ENCODE measurements at places on chromosomes 12 and 14.

DNA sequence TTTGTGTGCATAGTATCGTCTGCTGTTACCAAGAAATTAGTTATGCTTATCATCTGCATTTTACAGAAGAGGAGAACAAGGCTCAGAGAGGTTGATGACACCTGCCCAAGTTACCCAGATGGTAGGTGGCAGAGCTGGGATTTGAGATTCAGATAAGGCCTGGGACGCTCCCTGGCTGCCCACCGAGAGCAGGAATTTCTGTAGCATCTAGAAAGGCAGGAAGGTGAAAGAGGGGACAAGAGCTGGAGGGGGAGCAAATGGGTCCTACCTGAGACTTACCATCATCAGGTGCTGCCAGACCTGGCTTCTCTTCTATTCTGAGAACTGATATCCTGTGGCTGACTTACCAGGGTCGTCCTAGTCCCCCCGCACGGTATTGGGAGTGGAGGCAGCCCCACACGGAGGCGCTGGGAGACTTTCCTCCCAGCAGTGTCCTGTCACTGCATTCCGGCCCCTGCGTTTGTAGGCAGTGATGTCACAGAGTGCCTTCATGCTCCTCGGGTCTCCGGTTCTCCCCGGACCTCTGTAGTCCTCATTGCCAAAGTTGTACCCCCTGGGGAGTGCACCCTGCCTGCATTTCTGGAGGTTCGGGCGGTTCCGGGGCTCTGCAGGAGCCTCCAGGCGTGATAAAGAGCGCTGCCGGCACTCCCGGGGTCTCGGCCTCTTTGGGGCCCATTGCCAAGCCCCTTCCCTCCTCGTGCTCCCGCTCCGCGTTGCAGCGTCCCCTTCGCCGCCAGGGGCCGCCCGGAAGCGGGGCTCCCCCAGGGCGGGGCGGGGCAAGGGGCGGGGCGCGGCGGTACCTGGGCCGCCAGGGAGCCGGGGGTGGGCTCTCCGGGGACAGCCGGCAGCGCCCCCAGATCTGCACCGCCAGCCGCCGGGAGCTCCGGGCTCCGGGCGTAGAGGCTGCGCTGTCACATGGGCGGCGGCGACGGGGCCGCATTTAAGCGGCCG, at the start of gene CABP1:
CABP1 (plus strand) TSS at position 856 of the 951 bp plus-strand sequence; CDS start at position 916, 60 bp downstream.
- peak; percentile 71 for DNase-seq

GRCh38 chr14:38866461-38866860, 236.6 kb downstream of the SEC23A start:
- DNase-seq = no peak

DNA sequence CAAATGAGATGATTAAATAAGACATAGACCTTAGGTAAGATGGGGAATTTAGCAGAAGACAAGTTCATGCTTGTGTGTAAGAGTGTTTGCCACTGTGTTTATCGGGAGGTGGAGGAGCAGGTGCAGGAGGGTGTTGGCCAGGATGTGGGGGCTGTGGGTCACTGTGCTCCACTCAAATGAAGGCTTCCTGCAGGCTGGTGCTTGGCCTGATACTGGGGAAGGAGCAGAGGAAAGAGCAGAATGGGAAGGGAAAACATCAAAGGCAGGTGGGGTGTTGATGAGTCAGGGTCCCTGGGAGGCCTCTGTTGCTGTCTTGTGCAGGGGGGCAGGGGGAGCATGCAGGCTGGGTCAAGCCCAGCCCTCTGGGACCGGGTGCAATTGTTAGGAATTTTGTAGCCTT, 126.5 kb downstream of the TSPAN9 start:
- DNase-seq = no peak

DNA sequence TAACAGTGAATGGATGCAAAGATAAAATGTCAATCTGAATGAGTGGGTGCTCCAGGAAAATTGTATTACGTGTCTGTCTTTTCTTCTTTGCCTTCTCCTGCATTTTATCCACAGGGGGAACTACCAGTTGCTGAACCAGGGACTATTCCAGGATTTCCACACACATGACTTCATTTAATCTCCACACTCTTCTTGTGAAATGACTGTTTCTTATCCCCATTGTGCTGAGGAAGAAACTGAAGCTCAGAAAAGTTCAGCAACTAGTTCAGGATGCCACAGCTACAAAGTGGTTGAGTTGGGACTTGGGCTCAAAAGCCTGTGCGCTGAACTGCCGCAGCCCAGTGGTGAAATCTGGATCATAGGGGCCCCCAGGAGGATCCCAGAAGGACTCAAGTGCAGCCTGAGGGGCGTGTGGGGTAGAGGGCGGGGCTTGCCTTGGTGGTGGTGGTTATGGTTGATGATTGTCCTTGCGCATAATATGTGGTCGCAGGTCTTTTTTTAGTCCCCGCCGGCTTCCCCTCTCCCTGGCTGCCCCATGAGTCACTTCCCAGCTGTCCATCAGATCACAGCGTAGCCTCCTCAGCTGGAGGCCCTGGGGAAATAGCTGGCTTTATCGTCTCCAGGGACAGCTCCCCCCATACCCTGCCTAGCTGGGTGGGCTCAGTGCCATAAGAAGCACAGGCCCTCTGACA, 235.2 kb upstream of the CRY1 start:
- no peak for DNase-seq

DNA sequence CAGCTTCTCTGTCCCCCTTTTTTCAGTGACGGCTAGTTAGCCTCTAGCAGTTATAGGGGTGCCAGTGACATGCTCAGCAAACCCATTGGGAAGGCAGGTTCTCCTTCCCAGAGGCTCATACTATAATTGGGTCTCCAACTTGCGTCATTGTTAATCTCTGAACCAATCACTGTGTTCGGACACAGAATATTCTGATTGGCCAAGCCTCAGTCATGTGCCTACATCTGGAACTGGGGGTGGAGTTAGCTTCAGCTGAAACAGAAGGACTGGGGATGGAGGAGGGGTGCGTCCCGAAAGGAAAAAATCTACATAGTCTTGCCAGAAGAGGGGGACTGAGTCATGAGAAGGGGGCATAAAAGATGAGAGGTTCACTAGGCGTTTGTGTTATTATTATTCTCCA, 165.6 kb downstream of the SUDS3 start:
- DNase-seq = no peak

DNA sequence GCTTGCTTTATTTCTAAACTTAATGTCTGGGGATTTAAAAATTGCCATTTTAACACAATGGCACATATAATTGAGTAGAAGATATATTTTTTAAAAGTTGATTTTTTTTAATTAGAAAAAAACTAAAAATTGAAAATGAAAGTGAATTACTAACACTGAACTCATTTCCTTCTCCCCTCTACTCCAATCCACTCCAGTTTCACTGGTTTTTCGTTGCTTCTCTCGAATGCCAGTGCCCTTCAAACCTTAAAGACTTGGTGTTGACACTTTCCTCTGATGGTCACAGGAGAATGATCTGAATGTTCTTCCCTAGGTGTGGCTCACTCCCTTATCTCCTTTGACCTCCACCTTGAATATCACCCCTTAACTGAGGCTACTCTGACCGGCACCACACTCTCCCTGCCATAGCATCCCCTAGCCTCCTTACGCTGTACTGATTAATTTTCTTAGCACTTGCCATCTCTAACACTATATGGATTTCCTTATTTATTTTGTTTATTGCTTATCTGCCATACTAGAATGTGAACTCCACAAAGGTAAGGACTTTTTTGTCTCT, 107.1 kb downstream of the LIN7A start:
- DNase-seq = no peak

DNA sequence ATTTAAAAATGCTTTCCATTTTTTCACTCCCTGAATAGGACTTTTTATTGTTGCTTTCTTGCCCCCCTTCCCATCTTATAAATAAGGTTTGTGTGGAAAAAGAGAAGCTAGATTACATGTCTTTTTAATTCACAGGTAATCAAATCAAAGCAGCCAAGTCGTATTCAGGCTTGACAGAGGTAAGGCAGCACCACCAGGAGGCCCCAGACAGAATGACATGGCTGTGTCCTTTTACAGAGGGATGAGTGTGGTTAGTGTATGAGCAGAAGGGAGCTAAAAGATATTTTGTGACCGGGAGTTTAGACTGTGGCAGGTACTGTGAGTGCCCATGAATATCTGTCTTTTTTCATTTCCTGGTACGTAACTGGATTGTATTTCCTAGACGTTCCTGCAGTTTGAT, 596.1 kb downstream of the ETNK1 start:
- no peak for DNase-seq

- DNase-seq = no peak
Measured at GRCh38 chr12:24473097-24473496, 475.8 kb downstream of the BCAT1 start.

GRCh38 chr12:24554612-24555295, 394.1 kb downstream of the BCAT1 start:
- DNase-seq = no peak

GRCh38 chr12:44544018-44544417, 332.1 kb downstream of the NELL2 start:
- DNase-seq = no peak

DNA sequence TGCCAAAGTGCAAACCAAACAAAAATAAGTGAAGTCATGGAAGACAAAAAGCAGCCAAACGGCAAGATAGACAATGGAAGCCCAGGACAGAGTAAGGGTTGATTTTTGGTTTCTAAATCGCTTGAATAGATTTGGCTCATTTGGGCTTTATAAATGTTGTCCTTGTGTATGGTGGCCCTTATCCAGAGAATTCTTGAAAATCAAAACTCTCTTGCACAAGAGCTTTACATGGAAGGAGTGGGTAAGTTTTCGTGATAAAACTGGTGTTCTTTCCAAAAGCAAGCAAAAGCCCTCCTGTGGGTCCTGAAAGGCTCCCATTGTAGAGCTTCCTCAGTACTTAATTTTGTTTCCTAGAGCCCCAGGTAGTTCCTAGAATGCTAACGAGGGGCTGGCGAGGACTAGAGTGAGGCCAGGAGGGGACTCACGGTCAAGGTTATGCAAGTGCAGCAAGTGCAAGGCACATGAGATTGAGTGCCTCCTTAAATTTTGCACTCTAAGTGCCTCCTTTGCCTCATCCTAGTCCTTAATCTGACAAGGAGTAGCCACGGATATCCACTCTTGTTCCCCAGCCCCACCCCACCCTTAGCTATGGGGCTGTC, 4.1 kb downstream of the SIX6 start:
- no peak for DNase-seq

DNA sequence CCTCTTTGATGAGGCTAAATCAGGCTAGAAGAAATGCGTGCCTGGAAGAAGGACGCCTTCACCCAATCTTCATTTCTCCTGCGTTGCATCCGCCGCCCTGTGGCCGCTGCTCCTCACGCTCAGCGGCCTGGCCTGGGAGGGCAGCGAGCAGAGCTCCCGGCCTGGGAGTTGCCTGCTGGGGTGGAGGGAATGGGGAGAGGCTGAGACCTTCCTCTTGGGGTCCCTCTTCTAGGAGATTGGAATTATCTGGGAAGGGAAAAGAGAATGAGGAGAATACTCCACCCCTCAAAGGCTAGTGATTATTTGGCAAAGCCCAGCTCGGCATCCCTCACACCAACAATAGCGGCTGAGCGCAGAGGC, 2.4 kb upstream of the HOXC12 start:
- no peak for DNase-seq

- DNase-seq = no peak
Measured at GRCh38 chr14:104698688-104699425, 9.4 kb downstream of the INF2 start.

DNA sequence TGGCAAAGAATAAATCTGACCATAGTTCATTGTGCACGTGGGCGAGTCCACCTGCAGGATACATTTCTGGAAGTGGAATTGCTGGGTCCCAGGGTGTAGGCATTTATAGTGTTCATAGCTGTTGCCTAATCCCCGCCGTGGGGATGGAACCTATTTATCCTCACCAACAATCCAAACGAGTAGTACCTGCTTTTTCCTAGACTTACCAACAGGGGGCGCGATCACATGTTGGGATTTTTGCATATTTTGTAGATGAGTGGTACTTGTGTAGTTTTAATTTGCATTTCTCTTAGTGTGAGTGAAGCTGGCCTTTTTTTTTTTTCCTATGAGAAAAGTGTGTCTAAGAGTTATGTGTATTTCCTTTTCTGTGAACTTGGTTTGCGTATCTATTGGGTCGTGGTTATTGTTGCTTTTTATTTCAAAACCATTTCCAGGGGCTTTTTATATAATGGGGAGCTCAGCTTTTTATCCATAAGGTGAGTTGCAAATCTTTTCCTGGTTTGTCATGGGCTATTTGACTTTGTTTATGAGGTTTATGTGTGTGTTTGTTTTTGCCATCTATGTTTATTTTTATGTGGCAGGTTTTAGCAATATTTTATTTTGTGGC, 67.2 kb downstream of the CCDC92 start:
- DNase-seq = peak; percentile 22

DNA sequence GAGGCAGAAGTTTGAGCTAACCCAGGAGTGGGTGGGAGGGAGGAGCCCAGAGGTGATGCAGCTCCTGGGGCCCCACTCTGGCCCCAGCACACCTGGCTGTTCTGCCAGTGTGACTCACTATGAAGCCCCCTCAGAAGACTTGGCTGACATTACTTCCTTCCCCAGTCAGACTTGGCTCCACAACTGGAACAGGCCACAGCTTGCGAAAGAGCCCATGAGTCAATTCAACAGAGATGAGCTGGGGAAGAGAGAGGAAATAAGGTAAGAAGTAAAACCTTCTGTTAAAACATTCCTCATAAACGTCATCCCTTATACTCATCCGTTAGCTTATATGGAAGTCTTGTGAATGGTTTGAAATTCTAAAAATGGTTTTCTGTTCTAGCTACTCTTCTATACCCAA, 245.9 kb downstream of the ADAMTS20 start:
- DNase-seq = no peak

DNA sequence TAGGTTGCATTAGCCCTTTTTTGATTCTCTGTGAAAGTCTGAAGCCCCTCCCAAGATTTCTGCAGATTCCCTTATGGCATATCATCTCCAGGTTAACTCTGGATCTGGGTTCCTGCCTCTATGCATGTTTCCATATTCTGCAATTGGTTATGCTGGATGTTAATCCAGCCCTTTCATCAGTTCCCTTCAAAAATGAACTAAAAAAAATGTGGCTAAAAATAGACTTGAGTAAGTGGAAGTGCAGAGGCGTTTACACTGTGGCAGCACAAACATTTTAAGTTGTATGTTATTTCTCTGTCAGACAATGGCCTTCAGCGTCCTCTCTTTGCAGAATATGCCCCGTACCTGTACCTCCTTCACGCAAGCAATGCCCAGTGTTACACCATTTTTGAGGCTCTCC, 11.4 kb downstream of the MGST1 start:
- DNase-seq = no peak

- DNase-seq = no peak
Measured at GRCh38 chr14:55274751-55275150, 3.5 kb downstream of the FBXO34 start.

DNA sequence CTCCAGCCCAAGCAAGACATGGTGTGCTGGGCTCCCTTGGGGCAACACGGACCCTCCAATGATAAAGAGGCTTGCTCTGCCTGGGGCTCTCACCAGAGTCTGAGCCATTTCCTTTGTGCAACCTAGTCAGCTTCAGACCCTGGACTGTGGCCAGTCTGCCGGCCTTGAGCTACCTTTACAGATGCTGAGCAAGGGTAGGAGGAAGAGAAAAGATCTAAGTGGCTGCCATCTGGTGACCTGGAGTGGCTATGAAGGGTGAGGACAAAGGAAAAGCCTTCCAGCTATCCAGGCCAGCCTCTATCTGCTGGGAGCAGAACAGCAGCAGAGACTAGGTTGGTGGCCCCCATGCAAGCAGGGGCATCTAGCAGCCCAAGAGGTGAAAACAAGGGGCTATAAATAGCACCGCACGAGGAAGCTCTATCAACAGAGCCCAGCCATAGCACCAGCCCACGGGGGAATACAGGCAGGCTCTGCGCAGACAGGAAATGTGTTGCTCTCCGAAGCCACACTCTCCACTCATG, 230.1 kb downstream of the FOXN3 start:
- no peak for DNase-seq
